GM23248 (cell line): ENCODE measurements at places on chromosomes 7 and 10.

DNA sequence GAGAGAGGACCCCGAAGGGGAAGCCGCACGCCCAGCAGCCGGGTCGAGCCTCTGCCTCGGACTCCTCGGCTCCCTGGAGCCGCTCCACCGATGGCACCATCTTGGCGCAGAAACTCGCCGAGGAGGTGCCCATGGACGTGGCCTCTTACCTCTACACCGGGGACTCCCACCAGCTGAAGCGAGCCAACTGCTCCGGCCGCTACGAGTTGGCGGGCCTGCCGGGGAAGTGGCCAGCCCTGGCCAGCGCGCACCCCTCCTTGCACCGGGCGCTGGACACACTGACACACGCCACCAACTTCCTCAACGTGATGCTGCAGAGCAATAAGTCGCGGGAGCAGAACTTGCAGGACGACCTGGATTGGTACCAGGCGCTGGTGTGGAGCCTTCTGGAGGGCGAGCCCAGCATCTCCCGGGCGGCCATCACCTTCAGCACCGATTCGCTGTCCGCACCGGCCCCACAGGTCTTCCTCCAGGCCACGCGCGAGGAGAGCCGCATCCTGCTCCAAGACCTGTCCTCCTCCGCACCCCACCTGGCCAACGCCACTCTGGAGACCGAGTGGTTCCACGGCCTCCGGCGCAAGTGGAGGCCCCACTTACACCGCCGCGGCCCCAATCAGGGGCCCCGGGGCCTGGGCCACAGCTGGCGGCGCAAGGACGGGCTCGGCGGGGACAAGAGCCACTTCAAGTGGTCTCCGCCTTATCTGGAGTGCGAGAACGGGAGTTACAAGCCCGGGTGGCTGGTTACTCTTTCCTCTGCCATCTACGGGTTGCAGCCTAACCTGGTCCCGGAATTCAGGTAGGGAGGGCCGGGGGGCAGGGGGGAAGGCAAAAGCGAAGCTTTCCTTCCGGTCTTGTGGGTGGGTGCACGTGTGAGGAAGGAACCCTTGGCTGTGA lies 973 bp downstream of the GPR158 start:
- peak; percentile 28 for DNase-seq

GRCh38 chr10:97974100-97974499 lies 56.3 kb downstream of the CRTAC1 start:
- no peak for DNase-seq

- DNase-seq = no peak
Measured at GRCh38 chr10:8088504-8088903, 34.0 kb downstream of the GATA3 start.

DNA sequence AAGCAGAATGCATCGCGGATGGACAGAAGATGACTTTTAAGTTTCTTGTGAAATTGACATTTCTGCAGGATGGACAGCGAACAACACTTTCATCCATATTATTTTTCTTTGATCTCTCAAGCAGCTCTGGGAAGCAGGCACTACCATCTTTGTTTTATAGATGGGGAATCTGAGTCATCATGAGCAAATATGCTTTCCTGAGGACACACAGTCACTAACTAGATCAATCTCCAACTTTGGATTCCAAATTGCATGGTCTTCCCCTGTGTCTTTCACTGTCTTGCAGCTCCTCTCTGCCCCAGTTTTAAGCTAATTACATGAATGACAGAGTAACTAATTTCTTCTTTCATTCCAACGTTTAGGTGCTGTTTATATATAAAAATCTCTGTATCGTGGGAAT lies 201.5 kb downstream of the ADAM12 start:
- peak; percentile 37 for DNase-seq

- peak; percentile 52 for DNase-seq
Measured at GRCh38 chr10:51269821-51270220, 195.5 kb downstream of the PRKG1 start.
